Activated T-helper 1 cell treated with Interleukin-2 at 50 U/mL for 16 hours (primary cell): ENCODE measurements at places on chromosomes 5 and 9.

DNA sequence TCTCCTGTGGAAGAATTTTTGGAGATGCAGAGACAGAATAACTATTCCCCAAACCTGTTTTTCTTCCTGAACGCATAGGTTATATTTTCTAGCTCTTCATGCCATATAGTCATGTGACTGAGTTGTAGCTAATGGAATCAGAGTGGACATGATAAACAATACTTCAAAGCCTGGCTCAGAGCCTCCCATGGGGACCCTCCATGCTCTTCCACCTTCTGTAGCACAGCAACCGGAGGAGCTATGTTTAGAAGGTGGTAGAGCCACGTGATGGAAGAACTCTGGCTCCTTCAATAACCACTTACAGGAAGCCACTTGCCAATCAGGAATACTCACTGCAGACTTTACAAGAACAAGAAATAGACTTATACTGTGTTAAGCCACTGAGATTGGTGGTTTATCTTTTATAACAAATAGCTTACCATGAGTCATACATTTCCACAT lies 39.2 kb downstream of the NADK2 start:
- no peak for DNase-seq

- DNase-seq = no peak
These were observed 257.7 kb downstream of the GABRG2 start for GRCh38 chr5:162325143-162325727.

- no peak for DNase-seq
These were observed 263.4 kb downstream of the AUH start for GRCh38 chr9:91098203-91098850.

DNA sequence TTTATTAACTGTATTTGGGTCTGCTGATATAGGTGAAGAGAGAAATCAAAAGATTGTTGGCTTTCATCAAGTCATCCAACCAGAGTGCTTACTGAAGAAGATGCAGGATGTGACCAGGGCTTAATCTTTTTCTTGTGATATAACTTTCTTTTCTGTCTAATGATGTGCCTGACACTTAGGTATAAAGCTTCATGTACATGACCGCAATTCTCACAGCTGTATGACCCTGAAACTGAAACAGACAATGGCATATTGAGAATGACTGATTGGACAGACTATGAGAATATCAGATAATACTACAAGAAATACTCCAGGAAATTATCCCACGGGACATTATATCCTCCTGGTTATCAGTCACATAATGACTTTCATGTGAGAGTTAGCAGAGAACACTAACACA lies 32.5 kb upstream of the FAM174A start:
- DNase-seq = no peak

- no peak for DNase-seq
These were observed 251.4 kb upstream of the GAS1 start for GRCh38 chr9:87198716-87199115.

DNA sequence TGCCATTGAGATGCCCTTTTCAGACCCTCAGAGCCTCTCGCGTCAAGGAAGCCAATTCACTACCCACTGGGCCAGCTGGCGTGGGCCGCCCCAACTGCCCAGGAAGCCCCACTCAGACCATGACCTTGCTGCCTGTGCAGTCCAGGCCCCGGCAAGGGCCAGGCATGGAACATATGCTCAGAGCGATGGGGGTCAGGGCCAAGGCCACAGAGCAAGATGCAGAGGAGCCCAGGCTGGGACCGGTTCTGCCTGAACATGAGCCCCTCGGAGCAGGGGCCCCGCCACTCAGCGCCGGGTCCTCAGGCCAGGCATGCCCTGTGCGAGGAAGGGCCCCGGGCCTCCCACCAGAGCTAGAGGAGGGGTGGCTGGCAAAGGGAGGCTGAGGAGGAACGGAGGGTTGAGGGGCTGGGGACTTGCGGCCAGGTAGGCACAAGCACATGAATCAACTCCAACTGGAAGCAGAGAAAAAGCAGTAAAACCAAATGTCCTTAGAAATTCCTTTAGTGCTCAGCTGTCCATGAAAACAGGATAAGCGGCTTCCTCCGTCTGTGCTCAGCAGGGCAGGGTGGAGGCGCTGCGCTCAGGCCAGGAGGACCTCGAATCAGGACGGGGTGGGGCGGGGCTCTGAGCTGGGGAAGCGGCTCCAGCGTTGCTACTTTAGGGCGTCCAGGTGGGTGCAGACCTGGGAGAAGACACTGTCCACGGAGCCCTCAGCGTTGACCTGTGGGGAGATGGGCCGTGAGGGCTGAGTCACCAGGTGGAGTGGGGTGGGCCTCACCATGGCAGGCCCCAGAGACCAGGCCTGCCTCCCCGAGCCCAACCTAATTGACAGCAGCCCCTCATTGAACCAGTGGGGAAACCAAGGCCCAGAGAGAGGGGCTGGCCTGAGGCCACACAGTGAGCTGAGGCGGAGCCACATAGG lies 9.9 kb downstream of the AK1 start:
- DNase-seq = no peak

GRCh38 chr9:84597131-84597530 lies 72.4 kb upstream of the NTRK2 start:
- no peak for DNase-seq

DNA sequence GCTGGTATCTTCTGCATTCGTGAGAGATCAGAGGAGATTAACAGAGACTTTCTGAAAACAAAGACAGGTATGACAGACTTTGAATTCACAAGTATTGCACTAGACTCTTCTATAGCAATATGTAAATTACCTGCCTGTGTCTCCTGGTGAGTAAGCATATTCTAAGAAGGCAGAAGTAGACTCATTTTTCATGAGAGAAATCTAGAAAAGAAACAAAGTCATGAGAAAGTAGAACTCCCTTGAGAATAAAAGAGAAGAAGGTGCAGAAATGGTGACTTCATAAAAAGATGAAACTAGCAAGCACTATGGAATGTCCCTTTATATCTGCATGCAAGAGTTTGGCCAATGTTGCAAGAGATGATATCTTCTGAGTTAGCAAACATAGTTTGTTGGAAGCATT lies 419.8 kb downstream of the DMRT2 start:
- DNase-seq = no peak

GRCh38 chr5:3276896-3277295 lies 318.7 kb upstream of the IRX1 start:
- DNase-seq = no peak

DNA sequence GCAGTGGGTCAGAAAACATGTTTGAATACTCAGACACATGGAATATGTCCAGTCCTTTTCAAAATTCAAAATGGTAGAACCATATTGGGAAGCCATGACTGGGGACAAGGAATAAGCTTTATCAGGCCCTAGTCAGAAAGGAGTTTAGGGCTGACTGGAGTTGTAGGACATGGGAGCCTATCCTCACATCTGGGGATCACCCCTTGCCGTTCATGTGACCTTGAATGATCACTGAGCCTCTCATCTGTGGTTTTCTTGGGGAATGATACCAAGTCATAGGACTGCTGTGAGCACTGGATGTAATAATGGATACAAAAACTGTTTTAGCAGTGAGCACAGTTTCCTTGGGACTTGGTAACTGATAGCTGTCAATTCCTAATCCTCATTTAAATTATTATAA lies 84.7 kb downstream of the IQGAP2 start:
- no peak for DNase-seq

- DNase-seq = no peak
These were observed 14.1 kb downstream of the TRIM7 start for GRCh38 chr5:181190711-181191525.

DNA sequence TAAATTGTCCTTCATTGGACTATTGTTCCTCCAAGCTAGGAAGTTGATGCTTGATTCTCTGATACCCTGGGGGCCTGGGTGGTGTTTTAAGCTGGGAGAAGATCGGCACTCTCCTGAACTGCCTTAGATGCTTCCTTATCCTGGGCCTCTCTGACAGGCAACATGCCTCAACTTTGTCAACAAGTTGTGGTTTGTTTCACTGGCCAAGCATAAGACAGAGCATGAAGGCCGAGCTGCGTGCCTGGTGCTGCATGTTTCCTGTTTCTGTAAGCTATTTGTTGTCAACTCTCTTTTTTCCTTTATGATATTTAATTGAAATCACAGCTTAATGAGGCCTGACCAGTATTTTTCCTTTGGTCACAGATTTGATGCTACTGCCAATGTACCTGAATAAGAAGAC lies 187.6 kb upstream of the TNC start:
- DNase-seq = no peak

GRCh38 chr5:109553846-109554245 lies 135.9 kb upstream of the MAN2A1 start:
- DNase-seq = no peak

GRCh38 chr9:86353655-86354010 lies 577 bp downstream of the TUT7 start:
- DNase-seq = no peak

DNA sequence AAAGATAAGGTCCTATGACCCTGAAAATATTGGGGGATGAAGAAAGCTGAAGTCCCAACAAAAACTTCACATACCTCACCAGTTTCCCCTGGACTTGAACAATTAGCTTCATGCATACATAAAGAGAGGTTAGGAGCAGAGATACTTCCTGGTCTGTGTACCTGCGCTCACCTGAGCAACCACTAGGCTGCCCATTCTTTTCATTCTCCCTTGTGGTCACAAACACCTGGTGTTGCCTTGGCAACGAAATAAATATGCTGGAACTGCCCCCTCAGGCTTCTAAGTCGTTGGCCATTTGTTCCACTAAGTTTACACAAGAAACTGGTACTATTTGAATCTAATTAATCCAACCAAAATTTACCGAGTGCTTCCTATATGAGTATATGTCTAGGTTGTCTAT lies 18.1 kb downstream of the OTP start:
- DNase-seq = no peak
